ENCODE measurements at places on chromosomes 7 and 10.

DNA sequence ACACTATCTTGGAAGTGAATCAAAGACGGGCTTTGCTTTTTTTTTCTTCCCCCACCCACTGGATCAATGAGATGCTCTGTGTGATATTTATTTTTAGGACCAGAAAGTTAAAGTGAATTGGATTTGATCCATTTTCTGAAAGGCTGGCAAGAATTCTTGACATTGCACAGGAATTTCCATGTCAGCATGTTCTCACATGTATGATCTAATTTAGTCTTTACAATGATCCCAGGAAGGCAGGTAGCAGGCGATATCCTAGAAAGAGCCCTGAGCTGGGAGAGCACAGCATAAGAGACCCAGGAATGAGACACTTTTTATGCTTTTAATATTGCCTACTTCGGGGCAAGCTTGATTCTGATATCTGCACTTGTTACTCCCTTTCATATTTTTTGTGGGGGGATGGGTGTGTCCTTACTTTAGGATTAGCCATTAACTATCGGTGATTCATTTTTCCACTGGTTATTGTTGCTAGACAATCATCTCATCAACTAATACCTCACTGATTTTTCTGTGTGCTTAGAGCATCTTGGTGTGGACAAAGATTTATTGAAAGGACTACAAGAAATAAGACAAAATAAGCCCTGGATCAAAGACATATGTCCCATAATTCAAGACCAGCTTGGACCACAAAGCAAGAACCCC, 58.1 kb downstream of the NRP1 start:
- DNase-seq = no peak

DNA sequence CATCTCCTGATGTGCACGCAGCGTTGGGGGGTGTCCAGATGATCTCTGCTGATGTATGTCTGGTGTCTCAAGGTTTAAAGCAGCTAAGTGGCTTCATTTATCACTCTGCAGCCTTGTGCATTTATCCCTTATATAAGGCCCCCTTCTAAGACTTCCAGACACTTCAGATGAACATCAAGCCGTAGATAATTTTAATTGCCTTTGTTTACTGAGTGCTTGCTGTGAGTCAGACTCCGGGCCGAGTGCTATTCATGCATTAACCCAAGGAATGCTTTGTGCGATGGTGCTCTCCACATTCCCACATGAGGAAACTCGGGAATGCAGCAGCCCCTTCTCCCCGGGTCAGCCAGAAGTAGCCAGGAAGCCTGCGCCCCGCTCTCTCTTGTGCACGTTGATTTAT, 328.6 kb upstream of the COBL start:
- DNase-seq = no peak

DNA sequence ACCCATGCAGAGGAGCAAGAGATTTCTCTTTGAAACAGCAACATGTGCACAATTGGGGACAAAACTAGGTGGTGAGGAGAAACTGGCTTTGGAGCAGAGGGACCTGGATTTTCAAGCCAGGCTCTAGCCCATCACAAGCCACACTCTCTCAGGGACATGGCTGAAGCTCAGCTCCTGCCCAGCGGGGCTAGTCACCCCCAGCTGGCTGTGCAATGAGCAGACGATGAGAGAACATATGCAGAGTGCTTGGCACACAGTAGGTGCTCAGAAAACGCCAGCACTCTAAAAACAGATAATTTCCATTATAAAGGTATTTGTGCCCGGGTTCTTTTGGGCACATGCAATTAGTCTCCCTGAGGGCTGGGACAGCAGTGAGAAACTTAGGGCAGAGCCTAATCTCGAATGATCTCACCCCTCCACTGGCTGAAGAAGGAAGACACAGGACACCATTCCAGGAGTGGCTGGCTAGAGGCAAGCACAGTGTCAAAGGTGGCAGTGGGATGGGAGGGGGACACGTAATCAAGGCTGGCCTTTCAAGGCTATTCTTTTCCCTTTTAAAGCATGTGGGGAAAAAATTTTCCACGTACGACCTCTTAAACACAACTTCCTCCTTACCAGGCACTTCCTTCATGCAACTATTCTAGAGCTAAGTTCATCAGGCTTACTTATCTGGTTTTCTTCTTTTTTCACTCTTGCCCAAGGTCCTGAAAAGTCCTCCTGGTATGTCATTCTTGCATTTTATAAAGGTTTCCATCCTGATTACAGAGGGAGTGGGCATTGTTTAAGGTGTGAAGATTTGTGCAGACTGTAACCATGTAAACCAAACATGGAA, 15.1 kb downstream of the FAM53B start:
- DNase-seq = no peak

GRCh38 chr10:93899109-93899508, 5.3 kb downstream of the SLC35G1 start:
- DNase-seq = no peak

DNA sequence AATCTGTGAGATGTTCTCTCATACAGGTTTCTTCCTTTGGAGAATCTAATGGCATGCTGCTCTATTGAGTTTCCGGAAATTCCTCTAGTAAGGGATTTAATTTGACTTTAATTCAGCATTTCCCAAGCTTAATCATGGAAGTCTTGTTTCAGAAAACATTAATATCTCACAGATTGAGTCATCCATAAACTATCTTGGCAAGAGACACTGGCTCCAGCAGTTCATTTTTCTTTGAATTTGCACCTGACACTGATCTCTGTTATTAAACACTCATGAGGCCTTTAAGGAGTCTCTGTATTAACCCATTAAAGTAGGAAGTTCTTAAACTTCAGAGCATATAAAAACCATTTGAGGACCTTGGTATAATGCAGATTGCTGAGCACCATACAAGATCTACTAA, 3.6 kb upstream of the ITGB8 start:
- DNase-seq = no peak

DNA sequence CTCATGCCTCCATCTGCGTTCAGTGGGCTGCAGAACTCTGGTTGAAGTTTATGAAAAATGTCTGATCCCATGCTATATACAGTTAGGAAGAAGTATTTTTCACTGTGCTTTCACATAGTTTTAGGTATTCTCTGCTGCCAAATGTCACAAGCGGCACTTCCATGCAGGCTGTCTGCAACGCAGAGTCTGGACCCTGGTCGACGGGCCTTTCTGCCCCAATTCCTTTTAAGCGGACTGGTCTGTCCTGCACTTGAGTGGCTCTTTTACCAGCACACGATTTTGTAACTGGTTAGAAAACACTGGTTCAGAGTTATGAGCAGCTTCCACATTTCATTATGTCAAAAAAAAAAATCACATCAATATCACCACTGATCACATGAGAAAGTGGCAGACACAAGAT, 143.0 kb downstream of the DIP2C start:
- no peak for DNase-seq

DNA sequence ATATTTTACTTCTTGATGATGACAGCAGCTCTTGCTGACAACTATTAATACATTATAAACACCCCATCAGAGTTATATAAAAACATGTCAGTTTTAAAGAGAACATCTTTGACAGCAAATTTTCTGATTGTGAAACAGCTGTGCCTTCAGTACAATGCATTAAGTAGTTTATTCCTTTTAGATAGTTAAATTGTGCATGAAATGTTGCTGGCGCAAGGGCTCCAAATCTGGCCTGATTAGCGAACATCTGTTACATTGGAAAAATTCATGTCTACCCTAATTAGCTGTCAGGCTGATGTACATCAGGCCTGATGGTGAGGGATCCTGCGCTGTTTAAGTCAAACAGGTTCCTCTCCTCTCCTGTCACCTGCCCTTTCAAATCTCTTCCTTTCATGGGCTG, 171.9 kb upstream of the SP8 start:
- no peak for DNase-seq

GRCh38 chr10:38159004-38159403, 64.9 kb downstream of the ZNF37A start:
- no peak for DNase-seq

GRCh38 chr7:51973939-51974338, 657.3 kb upstream of the COBL start:
- no peak for DNase-seq

- DNase-seq = no peak
Measured at GRCh38 chr10:30705625-30706149, 76.1 kb upstream of the LYZL2 start.

DNA sequence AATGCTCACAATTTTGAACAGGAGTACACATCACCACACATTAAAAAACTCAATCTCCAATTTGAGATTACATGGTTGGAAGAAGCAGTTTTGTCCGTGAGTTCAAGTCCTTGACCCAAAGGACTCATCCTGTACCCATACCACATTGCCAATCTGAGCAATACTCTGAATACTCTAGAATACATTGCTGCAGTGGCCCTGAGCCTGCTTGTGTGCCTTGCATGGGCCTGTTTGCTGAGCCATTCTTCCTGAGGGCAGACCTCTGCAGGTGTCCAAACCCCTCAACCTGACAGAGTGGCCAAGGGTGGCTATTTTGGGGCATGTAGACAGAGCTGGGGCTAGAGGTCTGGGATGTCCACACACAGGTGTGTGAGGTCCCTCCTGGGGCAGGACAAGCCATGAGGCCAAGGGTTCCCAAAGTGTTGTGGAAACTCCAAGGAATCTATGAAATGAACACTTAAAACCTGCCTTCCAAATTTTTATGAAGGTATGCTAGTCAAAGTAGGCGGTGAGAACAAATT, 15.5 kb downstream of the AGMO start:
- DNase-seq = no peak

DNA sequence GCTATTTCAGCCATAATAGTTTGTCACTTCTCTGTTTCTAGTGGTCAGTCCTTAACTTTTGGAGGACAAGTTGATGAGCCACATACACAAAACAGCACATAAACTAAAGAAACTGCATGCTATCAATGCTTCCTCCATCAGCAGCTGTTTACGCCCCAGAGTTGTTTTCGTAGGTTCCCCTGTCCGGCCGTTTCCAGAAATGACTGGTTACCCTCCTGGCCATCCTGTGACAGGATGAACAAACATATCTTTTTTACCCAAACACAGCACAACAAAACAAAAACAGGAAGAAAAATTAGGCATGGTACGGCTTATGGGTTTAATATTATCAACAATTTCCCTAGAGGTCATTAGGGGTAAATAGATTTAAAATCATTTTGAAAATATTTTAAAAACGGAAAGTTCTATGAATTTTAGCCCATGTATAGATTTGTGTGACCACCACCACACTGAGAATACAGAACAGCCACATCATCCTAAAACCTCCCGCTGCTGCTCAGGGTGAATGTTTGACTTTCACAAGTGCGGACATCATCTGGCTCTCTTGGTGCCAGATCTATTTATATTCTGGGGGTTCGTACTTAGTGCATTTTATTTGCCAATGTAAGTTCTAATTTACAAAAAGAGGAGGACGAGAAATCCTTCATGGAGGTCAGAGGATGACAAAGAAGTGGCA, 74.8 kb downstream of the HIPK2 start:
- DNase-seq = no peak

- DNase-seq = no peak
Measured at GRCh38 chr7:30979027-30979426, 15.3 kb downstream of the GHRHR start.

GRCh38 chr7:48452218-48452617, 281.0 kb downstream of the ABCA13 start:
- no peak for DNase-seq

- DNase-seq = no peak
Measured at GRCh38 chr10:10798102-10798863, 219.4 kb upstream of the CELF2 start.

DNA sequence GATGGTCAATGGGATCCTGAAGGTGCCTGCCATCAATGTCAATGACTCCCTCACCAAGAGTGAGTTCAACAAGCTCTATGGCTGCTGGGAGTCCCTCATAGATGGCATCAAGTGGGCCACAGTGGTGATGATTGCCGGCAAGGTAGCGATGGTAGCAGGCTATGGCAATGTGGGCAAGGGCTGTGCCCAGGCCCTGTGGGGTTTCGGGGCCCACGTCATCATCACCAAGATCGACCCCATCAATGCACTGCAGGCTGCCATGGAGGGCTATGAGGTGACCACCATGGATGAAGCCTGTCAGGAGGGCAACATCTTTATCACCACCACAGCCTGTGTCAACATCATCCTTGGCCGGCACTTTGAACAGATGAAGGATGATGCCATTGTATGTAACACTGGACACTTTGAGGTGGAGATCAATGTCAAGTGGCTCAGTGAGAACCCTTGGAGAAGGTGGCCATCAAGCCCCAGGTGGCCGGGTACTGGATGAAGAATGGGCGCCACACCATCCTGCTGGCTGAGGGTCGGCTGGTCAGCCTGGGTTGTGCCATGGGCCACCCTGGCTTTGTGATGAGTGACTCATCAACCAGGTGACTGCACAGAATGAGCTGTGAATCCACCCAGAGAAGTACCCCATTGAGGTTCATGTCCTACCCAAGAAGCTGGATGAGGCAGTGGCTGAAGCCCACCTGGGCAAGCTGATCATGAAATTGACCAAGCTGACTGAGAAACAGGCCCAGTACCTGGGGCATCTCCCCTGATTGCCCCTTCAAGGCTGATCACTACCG, 63.0 kb upstream of the ANTXRL start:
- DNase-seq = no peak

GRCh38 chr7:155265144-155265543, 32.5 kb upstream of the INSIG1 start:
- no peak for DNase-seq

- no peak for DNase-seq
Measured at GRCh38 chr10:103254113-103254512, 8.4 kb downstream of the RPEL1 start.

DNA sequence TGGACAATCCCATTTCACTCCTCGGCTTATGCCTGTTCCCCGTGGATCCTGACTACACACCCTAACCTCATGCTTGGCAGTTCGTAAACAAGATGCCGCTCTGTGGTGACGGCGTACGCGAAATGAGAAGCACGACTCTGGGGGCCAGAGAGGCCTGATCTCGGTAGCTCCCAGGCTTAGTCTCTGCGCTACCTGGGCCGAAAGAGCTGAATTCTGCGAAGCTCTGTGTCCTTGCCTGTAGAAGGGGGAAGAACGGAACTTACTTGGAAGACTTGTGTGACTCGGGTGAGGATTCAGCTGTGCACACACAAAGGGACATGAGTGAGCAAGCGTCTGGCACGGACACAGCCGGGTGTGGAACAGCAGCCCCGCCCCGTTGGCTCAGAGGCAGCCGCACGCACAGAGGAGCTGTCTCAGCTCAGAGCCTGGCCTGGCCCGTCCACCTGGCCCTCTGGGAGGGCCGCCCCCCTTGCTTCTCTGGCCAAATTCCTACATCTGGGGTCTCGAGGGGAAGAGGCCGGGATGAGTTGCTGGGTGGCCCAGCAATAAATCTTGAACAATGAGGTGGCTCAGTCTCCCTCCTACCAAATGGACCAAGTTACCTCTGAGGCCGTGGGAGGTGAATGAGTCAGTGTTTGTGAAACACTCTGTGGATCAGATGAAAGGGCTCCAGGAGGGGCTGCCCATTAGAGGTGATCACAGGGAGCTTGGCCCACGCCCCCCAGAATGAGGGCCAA, 83.8 kb downstream of the PDGFA start:
- DNase-seq = no peak

DNA sequence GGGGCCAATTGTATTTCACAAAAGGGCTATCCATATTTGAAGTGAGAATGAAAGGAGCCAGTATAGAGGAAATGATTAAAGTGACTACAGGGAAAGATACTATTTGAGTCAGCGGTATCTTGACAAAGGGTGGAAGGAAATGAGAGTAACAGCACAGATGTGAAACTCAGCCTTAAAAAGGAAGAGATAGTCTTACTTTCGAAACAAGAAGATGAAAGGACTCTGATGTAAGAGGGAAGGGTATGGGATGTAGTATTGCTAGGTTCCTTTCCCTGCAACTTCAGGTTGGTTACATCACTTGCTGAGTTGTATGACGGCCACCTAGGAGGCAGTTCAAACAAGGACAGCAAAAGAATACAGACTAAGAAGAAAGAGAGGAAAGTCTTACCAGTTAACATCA, 13.7 kb downstream of the CISD1 start:
- no peak for DNase-seq
